ENCODE measurements at places on chromosomes 16 and 17.
A peak's percentile ranks its signal among the peaks of the same experiment; 100 is the strongest.

- no peak for DNase-seq
Observed at GRCh38 chr17:49992191-49992932, 2.7 kb downstream of the DLX3 start.

GRCh38 chr16:47511882-47512281, 50.8 kb downstream of the PHKB start:
- DNase-seq = no peak

GRCh38 chr16:69477546-69477945, 53.1 kb downstream of the CYB5B start:
- DNase-seq = no peak

DNA sequence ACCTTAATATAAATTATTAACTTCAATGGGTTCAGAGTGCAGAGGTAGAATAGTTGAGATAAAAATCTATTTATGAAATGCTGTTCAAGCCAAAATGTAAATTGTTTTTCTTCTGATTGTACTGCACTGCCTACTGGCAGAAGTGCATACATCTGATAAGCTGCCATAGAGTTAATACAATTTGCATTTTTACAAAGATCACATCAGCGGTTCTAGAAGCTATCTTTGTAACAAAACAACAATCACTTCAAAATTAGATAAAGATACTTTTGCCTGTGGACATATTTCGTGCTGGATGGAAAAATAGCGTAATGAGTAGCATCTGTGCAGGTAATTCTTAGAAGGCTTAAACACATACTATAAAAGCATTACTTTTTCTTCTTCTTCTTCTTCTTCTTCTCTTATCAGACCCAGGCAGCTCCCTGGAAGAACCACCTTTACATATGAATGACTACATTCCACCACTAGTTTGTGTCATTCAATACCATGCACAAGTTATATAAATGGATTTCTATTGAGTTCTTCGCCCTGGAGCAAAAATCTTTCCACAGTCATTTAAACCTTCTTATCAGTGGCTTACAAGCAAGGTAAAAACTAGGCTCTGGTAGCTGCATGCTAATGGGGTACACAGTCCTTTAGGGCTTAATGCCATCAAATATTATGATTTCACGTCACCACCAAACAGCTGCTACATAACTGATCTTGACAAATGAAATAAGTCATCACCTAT, 47.0 kb downstream of the SYNRG start:
- DNase-seq = no peak

DNA sequence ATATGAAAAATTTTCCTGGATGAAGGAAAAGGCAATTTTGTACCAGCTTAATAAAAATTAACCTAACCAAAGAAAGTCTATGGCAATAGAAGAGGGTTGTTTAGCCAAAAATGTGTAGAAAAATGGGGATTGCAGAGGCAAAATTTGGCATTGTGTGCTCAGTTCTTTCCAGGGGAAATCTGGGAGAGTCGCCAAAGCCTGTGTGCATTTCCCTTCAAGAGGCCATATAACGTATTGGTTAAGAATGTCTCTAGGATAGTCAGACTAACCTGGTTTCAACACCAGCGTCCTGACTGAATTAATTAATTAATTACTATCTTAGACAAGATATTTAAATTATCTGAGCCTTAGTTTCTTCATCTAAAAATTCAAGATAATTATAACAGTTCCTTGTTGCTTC, 44.8 kb upstream of the HLF start:
- no peak for DNase-seq

- DNase-seq = no peak
Observed at GRCh38 chr16:14132696-14133048, 61.6 kb downstream of the MRTFB start.

DNA sequence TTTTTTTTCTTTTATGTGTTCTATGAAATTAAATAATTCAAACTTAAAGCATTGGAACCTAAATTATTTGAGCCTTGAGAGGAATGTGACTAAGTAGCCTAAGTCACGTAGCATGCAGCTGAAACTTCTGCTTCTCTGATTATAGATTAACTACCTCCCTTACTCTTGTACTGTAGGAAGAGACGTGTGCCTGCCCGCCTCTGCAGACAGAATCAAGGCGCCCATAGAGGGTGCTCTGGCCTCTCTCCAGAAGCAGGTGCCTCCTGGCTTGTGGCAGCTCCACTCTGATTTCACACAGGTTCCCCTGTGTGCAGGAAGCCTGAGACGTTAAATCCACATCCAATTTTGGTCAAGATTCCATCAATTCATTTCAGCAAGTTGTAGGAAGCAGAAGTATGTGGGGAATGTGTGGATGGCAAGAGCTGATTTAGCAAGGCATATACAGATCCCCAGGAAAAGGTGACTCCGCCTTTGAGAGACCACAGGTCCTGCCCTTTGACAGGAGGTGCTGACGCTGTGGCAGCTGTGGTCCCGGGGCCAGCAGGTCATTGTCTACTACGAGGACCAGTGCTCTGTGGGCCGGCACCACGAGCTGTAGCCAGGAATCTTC, 1418.8 kb downstream of the CDH11 start:
- no peak for DNase-seq

- DNase-seq = no peak
Observed at GRCh38 chr16:11800382-11800718, 3.3 kb upstream of the ZC3H7A start.

DNA sequence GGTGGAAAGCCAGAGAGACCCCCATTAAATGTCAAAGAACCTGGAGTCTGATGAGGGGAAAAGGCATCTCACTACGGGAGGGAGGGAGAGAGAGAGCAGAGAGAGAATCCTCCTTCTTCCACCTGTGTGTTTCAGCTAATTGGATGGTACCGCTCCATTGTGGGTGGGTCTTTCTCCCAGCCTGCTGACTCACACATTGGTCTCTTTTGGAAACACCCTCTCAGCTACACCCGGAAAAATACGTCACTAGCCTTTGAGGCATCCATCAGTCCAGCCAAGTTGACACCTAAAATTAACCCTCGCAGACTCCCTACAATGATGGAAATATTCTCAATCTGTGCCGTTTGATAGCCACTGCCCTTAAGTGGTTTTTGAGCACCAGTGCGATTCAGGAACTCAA, 100.4 kb downstream of the ELAC2 start:
- no peak for DNase-seq

DNA sequence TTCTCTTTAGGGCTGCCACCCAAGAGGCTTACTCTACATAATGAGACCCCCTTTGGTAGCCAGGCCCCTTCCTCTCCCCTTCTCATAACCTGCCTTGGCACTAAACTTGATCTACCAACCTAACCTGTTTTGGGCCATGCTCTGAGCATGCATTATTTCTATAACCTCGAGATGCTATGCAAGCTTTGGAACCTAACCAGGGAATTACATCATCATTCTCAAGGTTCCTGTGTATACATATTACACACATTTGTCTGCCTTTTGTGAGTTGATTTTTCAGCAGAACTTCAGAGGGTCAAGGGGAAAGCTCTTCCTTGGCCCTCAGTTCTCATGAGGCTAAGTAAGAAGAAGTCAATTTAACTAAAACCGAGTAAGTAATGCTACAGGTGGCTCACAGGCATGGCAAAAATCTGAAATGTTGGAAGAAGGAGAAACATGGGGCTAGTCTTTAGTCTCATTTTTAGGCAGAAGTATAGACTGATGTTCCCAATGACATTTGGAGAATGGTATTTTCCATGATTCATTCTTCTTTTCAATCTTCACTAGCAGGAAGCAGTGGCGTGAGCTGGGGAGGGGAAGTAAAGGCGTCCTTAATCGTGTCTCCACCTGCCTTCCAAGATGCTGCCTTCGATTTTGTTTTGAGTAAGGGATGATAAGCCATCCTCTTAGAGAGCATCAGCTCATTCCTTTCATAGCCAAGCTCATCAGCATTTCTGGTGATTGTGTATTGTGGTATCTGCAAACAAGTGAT, 308.4 kb downstream of the ABCC12 start:
- DNase-seq = no peak

DNA sequence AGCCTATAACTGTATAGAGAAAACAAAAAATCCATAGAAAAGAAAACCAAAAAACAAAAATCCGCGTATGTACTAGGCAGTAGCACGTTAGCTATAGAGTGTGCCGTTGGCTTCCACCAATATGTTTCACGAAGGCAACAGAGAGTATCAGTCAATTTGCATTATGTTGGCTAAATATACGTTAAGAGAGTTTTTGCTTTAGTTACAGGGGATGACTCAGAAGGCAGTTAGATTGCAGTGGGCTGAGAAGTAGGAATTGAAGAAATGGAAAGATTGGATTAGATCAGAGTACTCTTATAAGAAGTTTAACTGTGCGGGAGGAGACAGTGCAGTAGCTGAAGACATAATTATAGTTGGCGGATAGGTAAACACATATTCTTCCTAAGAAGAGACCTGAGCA, 911 bp upstream of the NACA2 start:
- no peak for DNase-seq

DNA sequence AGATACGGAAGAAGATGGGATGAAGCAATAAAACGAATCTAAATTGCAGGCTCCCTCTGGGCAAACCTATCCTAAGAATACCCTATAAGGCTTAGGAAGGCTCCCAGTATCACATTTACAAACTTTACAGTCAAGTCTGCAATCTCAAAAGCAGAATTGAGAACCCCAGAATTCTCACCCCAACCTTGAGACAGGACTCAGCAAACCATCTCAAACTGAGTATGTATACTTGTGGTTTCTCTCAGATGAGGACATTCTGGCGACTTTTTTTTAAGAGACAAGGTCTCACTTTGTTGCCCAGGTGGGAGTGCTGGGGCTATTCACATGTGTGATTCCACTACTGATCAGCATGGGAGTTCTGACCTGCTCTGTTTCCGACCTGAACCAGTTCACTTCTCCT, 19.3 kb upstream of the ITGA2B start:
- no peak for DNase-seq

- DNase-seq = no peak
Observed at GRCh38 chr17:37024181-37024637, 75.5 kb downstream of the AATF start.

GRCh38 chr16:55570159-55570558, 3.7 kb downstream of the CAPNS2 start:
- no peak for DNase-seq

GRCh38 chr16:72085002-72085401, 8.4 kb downstream of the TXNL4B start:
- DNase-seq = no peak

GRCh38 chr17:55420776-55421178, 858 bp downstream of the MMD start:
- DNase-seq = peak; percentile 71

DNA sequence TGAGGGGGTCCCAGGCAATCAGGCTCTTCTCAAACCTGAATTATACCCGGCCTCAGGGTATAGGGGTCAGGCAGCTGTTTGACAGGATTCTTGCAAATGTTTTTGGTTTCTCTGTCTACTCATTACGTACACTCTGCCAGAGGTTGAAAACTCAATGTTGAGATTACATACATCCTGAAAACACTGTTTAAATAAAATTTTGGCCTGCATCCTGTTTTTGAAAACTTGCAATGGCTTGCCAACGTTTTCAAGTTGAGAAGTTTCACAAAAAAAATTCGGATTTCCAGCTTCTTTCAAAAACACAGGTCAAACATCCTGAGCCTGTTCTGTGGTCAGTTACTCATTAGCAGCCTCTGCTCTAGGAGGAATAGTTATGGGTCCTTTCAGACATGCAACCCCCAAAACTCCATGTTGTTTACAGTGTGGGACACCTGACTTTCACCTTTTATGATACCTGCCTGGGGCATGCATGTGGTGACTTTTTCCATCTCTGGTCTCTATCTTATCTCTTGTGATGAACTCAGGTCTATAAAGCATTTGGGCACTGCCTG, 577.8 kb downstream of the WWOX start:
- DNase-seq = no peak

DNA sequence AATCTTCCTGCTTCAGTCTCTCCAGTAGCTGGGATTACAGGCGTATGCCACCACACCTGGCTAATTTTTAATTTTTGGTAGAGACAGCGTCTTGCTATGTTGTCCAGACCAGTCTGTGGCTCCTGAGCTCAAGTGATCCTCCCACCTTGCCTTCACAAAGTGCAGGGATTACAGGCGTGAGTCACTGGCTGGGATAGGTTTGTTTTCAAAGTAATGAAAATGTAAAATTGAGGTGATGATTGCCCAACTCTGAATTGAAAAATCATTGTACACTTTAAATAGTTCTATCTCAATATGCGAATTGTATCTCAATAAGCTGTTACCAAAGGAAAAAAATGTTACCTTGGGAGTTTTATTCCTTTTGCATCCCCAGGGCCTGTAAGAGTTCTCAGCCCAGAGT, 1.2 kb upstream of the AMFR start:
- DNase-seq = no peak

DNA sequence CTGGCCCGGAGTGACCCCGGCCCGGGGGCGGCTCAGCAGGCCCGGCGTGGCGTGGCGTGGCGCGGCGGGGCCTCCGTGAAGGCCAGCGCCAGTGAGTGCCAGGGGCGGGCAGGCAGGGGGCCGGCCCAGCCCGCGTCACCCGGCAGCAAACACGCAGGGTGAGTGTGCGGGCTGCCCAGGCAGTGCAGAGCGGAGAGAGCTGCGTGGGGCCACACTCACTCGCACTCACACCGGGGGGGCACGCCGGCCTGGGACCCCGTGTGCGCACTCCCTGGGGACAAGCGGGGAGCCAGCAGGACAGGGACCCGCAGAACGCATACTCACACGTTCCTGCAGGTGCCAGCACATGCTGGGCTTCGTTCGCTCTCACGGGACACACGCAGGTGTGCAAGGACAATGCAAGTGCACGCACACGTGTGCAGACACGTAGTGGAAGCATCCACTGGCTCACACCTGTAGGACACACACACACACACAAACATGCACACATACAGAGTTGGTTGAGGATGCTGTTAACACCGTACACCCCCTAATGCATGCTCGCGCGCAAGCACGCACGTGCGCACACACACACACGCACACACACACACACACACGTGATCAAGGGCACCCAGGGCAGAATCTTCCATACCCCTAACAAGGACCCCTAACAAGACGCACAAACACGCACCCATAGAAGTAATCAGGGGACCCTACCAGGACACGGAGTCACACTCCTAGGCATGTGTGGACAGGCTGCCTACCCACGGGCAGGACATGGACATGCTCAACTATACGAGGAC, 7.7 kb downstream of the USP6 start:
- peak; percentile 52 for DNase-seq

GRCh38 chr17:10652984-10653659, 4.0 kb downstream of the MYH3 start:
- DNase-seq = no peak

DNA sequence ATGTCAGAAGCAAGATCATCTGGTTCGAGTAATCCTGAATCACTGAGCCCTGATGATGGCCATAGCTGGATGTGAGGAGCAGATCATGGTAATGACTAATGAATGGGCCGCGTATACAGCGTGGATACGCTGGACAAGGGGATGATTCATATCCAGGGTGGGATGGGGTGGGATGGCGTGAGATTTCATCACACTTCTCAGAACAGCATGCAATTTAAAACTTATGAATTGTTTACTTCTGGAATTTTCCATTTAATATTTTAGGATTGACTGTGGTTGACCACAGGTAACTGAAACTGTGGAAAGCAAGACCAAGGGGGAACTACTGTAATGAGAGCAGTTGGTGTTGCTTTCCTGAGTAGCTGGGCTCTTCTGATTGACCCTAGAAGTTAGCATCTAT, 225.5 kb downstream of the STX8 start:
- DNase-seq = no peak
